ENCODE measurements at places on chromosomes 7 and 10. TPM values are rescaled to one million over a fixed set of nuclear protein-coding genes. Genes with fewer than 3 reads are reported as not detected.

DNA sequence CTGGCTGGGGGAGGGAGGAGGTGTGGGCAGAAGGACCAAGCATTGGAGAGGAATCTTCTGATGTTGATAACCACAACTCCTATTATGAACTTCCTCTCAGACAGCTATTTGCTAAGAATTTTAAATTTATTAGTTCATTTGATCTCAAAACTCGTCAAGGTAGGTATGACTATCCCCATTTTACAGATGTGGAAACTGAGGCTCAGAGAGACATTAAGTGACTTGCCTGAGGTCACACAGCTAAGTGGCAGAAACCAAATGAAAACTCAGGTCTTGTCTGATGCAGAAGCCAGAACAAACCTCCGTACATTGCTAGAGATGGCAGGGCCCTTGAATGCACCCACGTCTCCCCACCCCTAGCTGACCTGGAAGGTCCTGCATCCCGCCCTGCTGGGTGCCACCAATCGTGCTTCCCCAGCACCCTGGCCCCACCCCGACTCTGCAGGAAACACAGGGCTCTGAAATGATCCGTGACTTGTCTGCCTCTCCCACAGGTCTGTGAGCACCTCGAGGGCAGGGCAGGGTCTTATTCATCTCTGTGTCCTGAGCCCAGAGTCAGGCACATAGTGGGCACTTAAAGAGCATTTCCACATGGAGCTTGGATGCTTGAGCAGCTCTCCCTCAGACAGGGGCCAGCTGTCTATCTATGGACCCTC lies 5.6 kb upstream of the PALD1 start:
- no peaks in the 10 kb centered on the region for H3K36me3 ChIP-seq
- peaks cover 26% of the 10 kb centered on the region for H3K4me1 ChIP-seq
- no peak overlapping the region for H3K27ac ChIP-seq
- no peak overlapping the region for H3K4me3 ChIP-seq
- H3K27me3 ChIP-seq = peaks cover 9% of the 10 kb centered on the region

DNA sequence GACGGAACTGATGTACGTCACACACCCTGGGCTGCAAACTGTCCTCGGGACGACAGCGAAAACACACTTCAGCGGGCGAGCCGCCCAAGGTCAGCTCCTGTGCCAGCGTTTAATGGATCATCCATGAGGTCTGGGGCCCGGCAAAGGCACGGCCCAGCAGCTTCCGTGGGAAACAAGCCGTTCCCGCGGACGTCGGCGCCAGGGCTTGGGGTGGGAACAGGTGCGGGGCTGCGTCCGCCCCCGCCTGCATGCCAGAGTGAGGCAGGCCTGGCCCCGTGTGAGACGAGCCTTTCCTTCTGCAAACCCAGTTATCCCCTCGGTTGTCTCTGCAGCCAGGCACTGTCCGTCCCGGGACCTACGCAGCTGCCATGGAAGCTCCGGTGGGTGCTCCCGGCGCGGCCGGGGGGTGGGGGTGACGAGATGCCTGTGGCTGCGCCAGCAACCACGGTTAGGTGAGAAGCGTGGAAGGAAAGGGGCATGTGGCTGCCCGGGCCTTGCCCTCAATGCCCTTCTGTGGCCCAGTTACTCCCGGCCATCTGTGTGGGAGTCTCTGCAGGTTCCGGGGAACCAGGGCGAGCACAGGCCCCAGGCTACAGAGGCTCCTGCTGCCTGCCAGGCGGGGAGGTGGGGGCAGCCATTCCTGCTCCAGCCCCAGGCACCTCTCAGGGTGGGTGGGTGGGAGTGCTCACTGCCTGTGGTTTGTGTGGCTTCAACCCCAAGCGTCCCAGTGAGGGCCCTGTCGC lies 42.2 kb upstream of the PDGFA start:
- DNase-seq = no peak
- no peaks in the 10 kb centered on the region for H3K27me3 ChIP-seq
- H3K27ac ChIP-seq = no peak overlapping the region
- no peaks in the 10 kb centered on the region for H3K36me3 ChIP-seq
- H3K4me1 ChIP-seq = no peaks in the 10 kb centered on the region
- H3K4me3 ChIP-seq = no peak overlapping the region

NPY4R gene
- total RNA-seq = not detected

- H3K4me1 ChIP-seq = no peaks in the 10 kb centered on the region
- no peak overlapping the region for H3K27ac ChIP-seq
- H3K4me3 ChIP-seq = no peak overlapping the region
- H3K27me3 ChIP-seq = no peaks in the 10 kb centered on the region
These were observed 20.2 kb downstream of the SLC16A12 start for GRCh38 chr10:89515031-89515841.

C7orf57 gene
- not detected for total RNA-seq

DNA sequence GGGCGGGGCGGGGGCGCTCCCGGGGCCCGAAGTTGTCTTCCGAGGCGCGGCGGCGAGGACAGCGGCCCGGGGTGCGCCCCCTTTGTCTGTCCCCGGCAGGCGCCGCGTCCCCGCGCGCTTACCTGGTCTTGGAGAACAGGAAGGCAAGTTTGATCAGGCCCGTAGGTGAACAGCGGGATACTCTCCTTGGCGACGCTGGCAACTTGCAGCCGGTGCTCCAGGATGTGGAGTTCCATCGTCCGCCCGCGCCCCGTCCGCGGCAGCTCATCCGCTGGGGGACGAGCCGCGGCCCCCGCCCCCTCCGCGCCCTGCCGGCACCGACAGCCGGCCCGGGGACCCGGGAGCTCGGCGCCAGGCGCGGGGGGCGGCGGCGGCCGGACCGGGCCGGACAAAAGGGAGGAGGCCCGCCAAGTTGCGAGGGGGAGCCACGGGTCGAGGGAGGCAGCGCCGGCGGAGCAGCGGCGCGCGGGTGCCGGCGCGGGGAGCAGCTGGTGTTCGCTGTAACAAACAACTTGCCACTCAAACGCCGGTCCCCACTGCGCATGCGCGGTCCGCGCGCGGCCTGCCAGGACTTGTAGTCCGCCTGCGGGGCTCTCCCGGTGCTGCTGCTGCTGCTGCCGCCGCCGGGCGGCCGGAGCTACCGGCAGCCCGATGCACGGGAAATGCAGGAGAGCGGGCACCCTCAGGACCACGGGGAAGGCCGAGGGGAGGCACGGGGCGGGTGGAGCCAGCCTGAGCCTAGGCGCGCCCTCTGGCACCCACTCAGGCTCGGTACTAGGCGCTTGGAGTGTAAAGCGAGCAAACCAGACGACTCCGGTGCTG lies 35.6 kb upstream of the SPDYE3 start:
- DNase-seq = peak; percentile 93
- no peaks in the 10 kb centered on the region for H3K27me3 ChIP-seq
- H3K4me1 ChIP-seq = 0 out of 2 replicates have a peak, but pooled peaks cover 12% of the 10 kb centered on the region
- no peak overlapping the region for H3K27ac ChIP-seq

- no peaks in the 10 kb centered on the region for H3K27me3 ChIP-seq
- H3K27ac ChIP-seq = no peak overlapping the region
- no peak for DNase-seq
- H3K36me3 ChIP-seq = no peaks in the 10 kb centered on the region
These were observed 29.9 kb upstream of the DLD start for GRCh38 chr7:107860981-107861652.

CABCOCO1 gene
- total RNA-seq = not detected

AQP1 gene
- total RNA-seq = 1.2 TPM

DNA sequence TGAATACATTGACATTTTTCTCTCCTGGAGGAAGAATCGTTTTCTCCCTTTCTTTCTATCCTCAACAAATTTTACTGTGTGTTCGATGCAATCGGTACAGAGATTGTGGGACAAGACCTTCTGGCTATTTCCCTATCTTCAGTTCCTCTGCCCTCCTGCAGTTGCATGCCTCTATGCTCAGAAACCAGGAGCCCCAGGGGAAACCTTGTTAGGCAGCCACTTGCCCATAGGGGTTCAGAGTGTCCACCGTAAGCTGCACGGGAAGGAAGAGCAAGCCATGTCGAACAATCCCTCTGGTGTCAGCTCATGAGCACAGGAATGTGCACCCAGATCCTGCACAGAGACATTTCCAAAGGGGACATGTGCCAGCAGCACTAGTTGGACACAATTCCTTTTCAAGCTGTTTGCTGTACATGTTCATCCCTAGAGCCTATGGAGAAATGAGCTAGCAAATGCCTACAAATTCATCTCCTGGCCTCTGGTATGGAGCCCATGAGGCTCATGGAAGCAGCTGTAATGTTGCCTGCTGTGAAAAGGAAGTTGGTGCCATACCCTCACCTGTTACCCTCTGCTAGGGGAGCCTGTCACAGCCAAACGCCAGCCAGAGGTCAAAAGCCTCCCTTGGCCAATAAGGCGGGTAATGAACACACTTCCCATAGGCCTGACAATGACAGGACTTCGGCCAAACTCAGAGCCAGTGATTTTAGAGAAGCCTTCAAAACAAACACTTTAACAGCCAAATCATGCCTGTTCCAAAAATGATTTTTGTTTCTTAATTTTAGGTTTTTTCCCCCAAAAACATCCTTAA lies 35.9 kb upstream of the ASAH2 start:
- H3K4me1 ChIP-seq = no peaks in the 10 kb centered on the region
- H3K27ac ChIP-seq = no peak overlapping the region
- H3K36me3 ChIP-seq = no peaks in the 10 kb centered on the region
- DNase-seq = no peak

NAT16 gene
- not detected for total RNA-seq

- H3K27ac ChIP-seq = no peak within 1 kb of the TSS
- DNase-seq = no peak
- H3K4me1 ChIP-seq = no peaks in the 10 kb centered on the region
- peaks cover 11% of the 10 kb centered on the region for H3K27me3 ChIP-seq
These were observed at the start of gene LRIT2 for GRCh38 chr10:84225427-84226173. Gene LRIT2, minus strand, starts transcription at chr10:84225544. Its CDS starts 24 bp downstream, at chr10:84225520.

- DNase-seq = peak; percentile 78
- no peaks in the 10 kb centered on the region for H3K36me3 ChIP-seq
- peaks cover 25% of the 10 kb centered on the region for H3K4me1 ChIP-seq
- no peak overlapping the region for H3K4me3 ChIP-seq
- H3K27me3 ChIP-seq = no peaks in the 10 kb centered on the region
- H3K27ac ChIP-seq = no peak overlapping the region
These were observed 123.7 kb downstream of the MPP7 start for GRCh38 chr10:28179006-28179742.

DNA sequence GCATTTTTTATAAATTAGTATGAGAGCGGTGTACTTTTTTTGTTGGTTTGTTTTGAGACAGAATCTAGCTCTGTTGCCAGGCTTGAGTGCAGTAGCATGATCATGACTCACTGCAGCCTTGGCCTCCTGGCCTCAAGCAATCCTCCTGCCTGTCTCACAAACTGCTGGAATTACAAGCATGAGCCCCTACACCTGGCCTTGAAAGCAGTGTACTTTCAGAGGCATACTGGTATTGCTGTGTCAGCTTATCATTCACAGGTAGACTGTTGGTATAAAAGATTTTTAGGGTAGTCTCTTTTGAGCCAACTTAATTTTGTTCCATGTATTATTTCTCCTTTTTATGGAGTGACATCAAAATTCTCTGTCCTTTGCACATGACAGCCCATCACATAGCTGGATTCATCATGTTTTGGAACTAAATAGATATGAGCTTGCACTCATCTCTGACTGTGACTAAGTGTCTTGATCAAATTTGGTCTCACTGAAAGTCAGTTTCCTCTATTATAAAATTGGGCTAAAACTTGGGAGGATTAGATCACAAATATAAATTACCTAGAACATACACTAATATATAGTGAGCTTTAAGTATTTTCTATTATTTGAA lies 12.4 kb downstream of the GNAT3 start:
- peak overlapping the region; percentile 30 for H3K4me3 ChIP-seq
- H3K36me3 ChIP-seq = no peaks in the 10 kb centered on the region
- DNase-seq = peak; percentile 89
- peak overlapping the region; percentile 90 for H3K27ac ChIP-seq
- peaks cover 27% of the 10 kb centered on the region for H3K4me1 ChIP-seq

GRCh38 chr10:21329995-21330627 lies 195.4 kb downstream of the SKIDA1 start:
- no peaks in the 10 kb centered on the region for H3K36me3 ChIP-seq
- H3K4me1 ChIP-seq = peaks cover 12% of the 10 kb centered on the region
- 0 out of 2 replicates have a peak overlapping the region, but pooled peaks have one; percentile 2 for H3K27ac ChIP-seq
- H3K4me3 ChIP-seq = no peak overlapping the region

DNA sequence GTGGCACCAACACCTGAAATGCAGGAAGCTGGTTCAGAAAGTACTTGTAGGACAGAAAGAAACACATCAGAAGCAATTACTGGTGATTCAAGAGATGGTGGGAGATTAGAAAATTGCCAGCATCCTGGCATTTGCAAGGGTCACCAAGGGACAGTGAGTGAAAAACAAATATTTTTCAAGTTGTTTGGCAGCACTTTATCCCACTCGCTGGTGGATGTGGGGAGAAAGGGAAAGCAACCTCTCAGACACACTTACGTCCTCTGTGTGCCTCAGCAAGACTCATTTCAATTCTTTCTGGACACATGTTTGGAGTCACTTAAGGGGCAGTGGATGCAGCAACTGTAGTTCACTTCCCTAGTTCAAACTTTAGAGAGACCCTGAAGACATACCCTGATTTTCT lies 440.4 kb upstream of the GHITM start:
- no peak overlapping the region for H3K4me3 ChIP-seq
- no peaks in the 10 kb centered on the region for H3K36me3 ChIP-seq

GRCh38 chr10:102195296-102195870 lies 30.7 kb upstream of the ELOVL3 start:
- H3K27me3 ChIP-seq = no peaks in the 10 kb centered on the region
- no peak for DNase-seq
- H3K27ac ChIP-seq = no peak overlapping the region
- H3K36me3 ChIP-seq = no peaks in the 10 kb centered on the region
- no peak overlapping the region for H3K4me3 ChIP-seq

CFAP70 gene
- 0.73 TPM for total RNA-seq

OR2A42 gene
- total RNA-seq = not detected

DNA sequence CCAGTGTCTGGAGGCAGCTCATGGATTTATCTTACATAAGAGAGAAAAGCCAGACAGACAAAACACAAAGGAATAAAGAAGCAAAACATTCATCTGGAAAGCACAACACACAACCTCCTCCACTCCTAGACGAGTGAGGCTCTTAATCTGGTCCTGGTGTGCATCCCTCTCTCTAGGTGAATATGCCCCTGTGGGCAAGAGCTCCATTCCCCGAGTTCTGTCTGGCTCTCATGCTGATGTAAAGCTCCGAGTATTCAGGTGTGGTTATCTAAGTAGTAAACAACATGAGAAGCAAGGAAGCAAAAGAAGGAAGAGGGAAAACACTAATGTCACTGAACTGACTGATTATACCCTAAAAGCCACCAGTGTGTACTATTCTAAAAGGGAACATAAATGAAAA lies 47.9 kb upstream of the FEZF1 start:
- H3K4me1 ChIP-seq = no peaks in the 10 kb centered on the region
- no peaks in the 10 kb centered on the region for H3K36me3 ChIP-seq
- no peak for DNase-seq

- no peak overlapping the region for H3K27ac ChIP-seq
- H3K36me3 ChIP-seq = no peaks in the 10 kb centered on the region
- DNase-seq = no peak
- H3K4me3 ChIP-seq = no peak overlapping the region
These were observed 3.0 kb upstream of the EBF3 start for GRCh38 chr10:129966889-129967578.
